ENCODE measurements at places on chromosomes 13 and 19.

DNA sequence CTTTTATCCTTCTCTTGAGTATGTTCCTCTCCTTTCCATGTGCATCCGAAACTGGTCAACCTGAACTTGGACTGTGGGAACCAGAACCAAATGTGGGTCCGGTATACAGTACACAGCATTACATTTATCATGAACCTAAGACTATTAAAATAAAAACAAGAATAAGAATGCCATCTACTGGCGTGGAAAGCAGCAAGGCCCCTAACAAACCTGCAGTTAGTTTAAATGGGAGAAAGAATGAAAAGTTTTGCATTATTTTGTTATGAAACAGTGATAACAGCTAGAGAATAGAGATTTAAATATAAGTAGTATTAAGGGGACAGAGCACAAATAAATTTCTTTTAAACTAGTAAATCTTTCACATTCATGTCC, 159.5 kb downstream of the RBM26 start:
- DNase-seq = no peak

DNA sequence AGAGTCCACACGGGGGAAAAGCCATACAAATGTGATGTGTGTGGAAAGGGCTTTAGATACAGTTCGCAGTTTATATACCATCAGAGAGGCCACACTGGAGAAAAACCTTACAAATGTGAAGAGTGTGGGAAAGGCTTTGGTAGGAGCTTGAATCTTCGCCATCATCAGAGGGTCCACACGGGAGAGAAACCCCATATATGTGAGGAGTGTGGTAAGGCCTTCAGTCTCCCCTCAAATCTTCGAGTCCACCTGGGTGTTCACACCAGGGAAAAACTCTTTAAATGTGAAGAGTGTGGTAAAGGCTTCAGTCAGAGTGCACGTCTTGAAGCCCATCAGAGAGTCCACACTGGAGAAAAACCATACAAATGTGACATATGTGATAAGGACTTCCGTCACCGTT, 23.3 kb upstream of the ZNF233 start:
- DNase-seq = no peak

DNA sequence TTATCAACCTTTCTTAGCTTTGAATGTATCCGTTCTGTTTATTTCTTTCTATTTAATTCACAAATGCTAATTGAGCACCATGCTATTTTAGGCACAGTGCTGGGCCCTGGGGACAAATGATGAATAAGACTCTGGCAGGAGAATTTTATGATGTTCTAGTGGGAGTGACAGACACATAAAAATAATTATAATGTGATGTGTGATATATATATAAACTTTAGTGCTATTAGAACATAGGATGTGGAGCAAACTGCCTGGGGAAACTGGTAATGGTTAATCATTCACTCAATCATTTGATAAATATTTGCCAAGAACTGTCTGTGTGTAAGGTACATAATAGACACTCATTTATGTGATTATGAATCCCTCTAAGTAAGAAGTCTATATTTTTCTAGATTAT, 50.7 kb upstream of the FRY start:
- DNase-seq = no peak

DNA sequence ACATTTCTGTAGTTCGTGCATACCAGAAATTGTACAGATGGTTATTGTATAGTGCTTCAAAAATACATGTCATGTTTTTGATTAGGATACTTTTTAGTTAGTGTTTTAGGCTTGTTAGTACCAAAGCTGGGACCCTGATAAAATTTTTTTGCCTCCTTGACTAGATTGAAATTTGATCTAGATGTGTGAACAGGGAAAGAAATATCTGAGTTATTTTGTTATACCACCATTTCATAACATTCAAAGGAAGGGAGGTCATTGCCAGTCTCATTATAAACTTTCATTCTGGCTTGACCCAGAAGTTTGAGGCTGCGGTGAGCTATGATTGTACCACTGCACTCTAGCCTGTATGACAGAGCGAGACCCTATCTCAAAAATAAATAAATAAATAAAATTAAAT, 9.0 kb downstream of the LMO7 start:
- no peak for DNase-seq

DNA sequence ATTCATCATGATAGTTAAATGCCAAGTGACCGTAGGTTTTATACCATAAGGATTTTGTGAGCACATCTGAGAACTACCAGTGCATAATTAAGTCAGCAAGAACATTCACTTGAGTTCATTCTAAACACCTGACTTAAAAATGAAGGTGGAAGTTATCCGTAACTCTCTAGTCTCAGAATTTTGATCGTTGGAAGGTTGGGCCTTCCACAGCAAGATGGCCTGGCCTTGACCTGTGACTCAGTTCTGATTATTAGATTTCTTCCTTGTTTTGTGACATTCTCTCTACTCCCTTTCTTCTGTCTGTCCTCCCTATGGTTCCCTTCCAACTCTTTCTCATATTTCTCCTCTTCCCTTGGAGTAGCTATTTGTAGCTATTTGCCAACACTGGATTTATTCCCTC, 20.0 kb upstream of the WDFY2 start:
- DNase-seq = no peak

DNA sequence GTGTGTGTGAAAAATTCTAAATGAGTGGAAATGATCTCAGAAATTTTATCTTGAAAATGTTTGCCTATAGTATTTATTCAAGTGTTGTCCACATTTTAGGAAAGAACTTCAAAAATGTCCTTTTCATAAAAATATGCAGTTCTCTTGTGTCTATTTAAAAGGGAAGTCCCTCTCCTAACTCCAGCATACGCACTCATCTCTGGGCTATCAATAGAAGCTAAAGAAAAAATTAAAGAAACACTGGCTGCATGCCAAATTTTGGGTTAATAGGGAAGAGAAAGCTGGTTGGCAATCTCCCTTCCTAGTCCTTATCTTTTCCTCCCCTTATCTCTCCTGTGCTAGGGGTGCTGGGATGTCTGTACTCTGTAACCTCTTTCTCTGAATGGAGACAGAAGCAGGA, 313.3 kb downstream of the ENOX1 start:
- no peak for DNase-seq

- no peak for DNase-seq
Measured at GRCh38 chr19:11504502-11505031, 1.1 kb downstream of the ZNF653 start.

DNA sequence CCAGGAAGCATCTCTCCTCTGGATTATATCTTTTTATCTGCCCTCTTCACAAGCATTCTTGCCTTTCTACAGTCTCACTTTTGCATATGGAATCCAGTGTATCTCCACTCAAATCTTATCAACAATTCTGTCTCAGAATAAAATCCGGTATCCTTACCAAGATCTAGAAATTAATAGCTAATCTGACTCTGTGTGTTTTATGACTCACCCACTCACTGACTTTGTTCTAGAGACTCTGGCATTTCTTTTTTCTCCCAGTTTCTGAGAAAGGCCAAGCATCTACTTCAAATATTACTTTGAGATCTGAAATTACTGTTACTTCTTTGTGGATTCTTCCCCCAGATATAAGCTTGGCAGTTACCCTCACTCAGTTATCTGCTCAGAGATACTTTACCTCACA, 913.5 kb upstream of the ATXN8OS start:
- no peak for DNase-seq

DNA sequence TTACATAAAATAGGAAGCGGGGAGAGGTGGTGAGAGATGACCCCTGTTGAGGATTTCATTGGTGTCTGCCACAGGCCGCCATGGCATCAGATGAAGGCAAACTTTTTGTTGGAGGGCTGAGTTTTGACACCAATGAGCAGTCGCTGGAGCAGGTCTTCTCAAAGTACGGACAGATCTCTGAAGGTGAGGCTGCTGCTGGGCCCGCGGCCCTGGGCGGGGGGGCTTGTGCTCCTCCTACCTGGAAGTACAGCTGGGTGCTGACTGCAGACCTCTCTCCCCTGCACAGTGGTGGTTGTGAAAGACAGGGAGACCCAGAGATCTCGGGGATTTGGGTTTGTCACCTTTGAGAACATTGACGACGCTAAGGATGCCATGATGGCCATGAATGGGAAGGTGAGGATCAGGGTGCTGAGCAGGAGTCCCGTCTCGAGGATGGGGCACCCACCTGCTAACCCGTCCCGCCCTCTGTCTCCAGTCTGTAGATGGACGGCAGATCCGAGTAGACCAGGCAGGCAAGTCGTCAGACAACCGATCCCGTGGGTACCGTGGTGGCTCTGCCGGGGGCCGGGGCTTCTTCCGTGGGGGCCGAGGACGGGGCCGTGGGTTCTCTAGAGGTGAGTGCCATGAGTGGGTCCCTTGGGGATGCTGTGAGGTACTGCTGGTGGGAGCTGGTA, 1.9 kb downstream of the CIRBP start:
- DNase-seq = no peak

DNA sequence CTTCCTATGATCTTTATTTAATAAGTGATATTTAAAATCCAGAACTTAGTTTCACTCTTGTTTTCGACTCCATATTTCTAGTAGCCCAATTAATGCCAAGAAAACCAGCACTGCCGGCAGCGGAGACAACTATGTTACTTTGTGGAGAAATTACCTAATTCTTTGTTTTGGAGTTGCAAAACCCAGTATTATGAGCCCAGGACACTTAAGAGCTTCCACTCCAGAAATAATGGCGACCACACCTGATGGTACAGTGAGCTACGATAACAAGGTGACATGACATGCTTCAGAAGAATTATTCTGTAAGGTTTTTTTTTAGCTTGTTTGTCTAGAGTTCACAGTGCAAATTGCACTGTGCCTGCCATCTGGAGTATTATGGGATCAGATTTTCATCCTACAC, 136.4 kb downstream of the ZAR1L start:
- no peak for DNase-seq

DNA sequence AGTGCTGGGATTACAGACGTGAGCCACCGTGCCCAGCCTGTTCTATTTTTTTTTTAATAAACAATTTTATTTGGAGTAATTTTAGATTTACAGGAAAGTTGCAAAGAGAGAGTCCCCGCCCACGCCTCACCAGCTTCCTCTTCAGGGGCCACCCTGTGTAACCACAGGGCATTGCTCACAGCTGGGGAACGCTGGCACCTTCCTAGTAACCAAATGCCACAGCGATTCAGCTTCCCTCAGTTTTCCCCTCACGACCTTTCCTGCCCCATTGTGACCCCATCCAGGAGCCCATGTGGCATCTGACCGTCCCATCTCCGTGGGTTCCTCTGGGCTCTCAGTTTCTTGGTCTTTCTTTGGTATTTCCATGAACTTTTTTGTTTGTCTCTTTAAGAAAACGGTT, 83.9 kb downstream of the GNG7 start:
- no peak for DNase-seq

GRCh38 chr13:36148446-36148845, 17.3 kb upstream of the DCLK1 start:
- DNase-seq = no peak

DNA sequence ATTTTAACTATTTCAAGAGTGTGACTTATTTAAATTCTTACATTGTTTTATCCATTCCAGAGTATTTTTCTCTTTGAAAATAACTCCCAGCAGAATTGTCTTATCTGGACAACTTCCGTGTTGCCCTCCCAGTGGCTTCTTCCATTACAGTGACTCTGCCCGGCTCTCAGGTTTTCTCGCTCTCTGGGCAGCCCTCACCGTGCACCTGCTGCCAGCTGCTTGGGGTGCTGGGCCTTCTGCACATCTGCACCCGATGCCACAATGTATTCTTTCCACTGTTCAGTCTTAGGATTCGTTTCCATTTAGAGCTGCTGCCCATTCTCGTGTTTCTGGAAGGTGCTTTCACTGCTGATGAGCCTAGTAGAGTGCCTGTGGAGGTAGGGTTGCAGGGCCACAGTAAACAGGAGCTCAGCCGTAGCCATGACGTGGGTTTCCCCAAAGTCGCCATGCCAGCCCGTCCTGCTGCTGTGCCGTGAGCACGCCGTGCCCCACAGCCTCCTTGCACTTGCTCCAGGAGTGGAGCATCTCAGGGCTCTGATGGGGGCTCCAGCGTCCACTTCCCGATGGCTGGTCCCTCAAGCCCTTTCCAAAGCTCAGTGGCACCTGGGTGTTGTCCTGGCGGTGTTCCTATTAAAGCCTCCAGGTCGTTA, 46.1 kb upstream of the DCUN1D2 start:
- DNase-seq = no peak

DNA sequence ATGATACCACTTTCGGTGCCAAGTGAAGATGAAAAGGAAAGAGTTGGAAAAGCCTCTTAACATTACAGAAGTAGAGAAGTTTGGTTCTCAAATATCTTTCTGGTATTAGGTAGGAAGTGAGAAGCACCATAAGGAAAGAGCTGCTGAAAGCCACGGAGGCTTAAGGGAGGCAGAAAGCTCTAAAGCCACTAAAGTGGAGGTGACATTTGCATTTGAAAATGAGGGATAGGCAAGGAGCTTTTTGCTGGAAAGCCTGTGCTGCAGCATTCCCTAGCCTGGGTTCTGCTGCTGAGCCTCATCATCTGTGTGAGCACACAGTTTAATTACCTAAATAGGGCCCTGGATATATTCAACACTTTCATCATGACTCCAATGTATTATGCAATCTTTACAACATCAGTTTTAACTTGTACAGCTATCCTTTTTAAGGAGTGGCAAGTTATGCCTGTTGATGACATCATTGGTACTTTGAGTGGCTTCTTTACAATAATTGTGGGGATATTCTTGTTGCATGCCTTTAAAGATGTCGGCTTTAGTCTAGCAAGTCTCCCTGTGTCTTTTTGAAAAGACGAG, 315.4 kb downstream of the RBM26 start:
- no peak for DNase-seq

DNA sequence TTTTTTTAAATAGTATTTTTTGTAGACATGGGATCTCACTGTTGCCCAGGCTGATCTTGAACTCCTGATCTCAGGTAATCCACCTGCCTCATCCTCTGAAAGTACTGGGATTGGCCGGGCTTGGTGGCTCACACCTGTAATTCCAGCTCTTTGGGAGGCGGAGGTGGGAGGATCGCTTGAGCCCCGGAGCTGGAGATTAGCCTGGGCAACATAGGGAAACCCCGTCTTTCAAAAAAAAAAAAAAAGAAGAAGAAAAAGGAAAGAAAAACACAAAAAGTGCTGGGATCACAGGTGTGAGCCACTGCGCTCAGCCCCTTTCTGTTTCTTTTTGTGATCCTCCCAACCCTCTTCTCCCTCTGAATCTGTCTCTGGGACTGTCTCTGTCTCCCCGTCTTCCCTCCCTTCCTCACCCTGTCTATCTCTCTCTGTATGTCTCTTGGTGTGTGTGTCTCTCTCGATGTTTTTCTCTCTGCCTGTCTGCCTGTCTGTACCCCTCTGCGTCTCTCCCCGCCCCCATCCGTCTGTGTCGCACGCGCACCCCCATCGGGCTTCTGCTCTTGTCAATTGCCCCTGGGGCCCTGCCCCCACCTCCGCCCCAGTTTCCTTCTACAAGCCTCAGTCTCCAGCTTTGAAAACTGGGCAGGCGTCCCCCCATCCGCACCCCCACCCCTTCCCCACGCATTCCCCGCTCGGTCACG, 540 bp upstream of the ZFP36 start:
- no peak for DNase-seq

GRCh38 chr19:8731428-8732169, 10.2 kb downstream of the OR2Z1 start:
- no peak for DNase-seq

- DNase-seq = no peak
Measured at GRCh38 chr13:98157188-98157587, 14.3 kb downstream of the FARP1 start.

DNA sequence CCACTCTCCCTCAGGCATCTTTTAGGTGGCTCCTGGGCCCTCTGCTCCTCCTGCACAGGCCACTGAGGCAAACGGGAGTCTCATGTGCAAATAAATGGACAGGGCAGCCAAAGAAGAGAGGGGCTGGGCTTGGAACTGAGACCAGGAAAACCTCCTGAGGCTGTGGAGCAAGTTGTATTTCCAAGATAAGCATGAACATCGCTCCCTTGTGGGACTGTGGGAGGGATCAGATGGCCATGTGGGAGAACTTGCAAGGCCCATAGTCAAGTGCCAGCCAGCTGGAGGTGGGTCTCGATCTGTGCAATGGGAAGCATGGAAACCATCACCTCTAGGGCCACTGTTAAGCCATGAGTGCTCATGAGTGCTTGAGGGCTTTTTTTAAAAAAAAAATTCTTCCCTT, 24.9 kb downstream of the MED26 start:
- DNase-seq = no peak
